Progenitor cell of endocrine pancreas (in vitro differentiated cells): ENCODE measurements at places on chromosomes 16 and 17.

GRCh38 chr16:73233329-73233765 is 185.4 kb upstream of the ZFHX3 start:
- no peaks in the 10 kb centered on the region for H3K36me3 ChIP-seq
- H3K4me3 ChIP-seq: no peak overlapping the region
- H3K27me3 ChIP-seq: peaks cover 31% of the 10 kb centered on the region
- H3K27ac ChIP-seq: no peak overlapping the region

DNA sequence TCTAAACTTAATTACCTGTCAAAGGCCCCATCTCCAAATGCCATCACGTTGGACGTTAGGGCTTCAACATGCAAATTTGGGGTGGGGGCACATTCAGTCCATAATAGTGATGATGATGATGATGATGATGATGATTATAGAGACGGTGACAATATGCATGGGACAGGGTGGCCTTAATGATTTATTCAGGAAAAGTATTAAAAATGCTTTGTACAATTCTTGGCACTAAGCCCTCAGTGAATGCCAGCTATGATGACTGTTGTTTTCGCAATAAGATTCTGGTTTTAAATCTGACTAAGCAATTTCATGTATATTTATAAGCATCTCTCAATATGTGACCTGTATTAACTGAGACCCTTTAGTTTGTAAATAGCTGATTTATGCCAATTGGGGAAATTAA is 106.3 kb downstream of the C16orf95 start:
- H3K27ac ChIP-seq: no peak overlapping the region
- H3K36me3 ChIP-seq: no peaks in the 10 kb centered on the region
- no peak overlapping the region for H3K4me3 ChIP-seq

GRCh38 chr17:79114458-79115301 is 40.1 kb downstream of the ENGASE start:
- no peak overlapping the region for H3K27ac ChIP-seq
- no peak for DNase-seq
- no peak overlapping the region for H3K4me3 ChIP-seq
- H3K36me3 ChIP-seq: no peaks in the 10 kb centered on the region

DNA sequence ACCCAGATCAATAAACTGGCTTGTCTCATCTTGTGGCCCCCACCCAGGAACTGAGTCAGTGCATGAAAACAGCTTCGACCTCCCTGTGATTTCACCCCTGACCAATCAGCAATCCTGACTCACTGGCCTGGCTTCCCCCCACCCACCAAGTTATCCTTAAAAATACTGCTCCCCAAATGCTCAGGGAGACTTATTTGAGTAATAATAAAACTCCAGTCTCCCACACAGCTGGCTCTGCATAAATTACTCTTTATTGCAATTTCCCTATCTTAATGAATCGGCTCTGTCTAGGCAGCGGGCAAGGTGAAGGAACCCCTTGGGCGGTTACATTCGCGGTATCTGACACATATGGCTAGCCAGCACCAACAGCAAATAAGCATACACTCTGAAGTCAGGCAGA is 9.8 kb upstream of the RABEP1 start:
- H3K4me3 ChIP-seq: no peak overlapping the region
- H3K4me1 ChIP-seq: peaks cover 6% of the 10 kb centered on the region
- no peak for DNase-seq
- H3K27ac ChIP-seq: no peak overlapping the region
- H3K36me3 ChIP-seq: no peaks in the 10 kb centered on the region

DNA sequence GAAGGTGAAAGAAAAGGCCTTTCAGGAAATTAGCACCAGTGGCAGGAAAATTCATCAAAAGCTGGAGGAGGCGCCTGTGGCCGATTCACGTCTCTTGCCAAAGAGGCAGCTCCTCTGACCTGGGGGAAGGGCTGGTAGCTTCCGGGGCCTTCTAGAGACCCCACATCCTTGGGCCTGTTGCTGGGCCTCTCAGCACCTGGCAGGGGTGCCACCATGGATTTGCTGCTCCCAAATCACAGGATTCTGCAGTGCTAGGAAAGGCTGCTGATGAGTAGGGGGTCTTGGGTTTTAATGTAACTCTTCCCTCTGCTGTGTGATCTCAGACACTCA is 11.6 kb upstream of the CBFB start:
- H3K27me3 ChIP-seq: peaks cover 31% of the 10 kb centered on the region
- DNase-seq: no peak
- H3K36me3 ChIP-seq: no peaks in the 10 kb centered on the region
- no peak overlapping the region for H3K27ac ChIP-seq
- H3K4me3 ChIP-seq: no peak overlapping the region
- H3K4me1 ChIP-seq: peaks cover 3% of the 10 kb centered on the region

DNA sequence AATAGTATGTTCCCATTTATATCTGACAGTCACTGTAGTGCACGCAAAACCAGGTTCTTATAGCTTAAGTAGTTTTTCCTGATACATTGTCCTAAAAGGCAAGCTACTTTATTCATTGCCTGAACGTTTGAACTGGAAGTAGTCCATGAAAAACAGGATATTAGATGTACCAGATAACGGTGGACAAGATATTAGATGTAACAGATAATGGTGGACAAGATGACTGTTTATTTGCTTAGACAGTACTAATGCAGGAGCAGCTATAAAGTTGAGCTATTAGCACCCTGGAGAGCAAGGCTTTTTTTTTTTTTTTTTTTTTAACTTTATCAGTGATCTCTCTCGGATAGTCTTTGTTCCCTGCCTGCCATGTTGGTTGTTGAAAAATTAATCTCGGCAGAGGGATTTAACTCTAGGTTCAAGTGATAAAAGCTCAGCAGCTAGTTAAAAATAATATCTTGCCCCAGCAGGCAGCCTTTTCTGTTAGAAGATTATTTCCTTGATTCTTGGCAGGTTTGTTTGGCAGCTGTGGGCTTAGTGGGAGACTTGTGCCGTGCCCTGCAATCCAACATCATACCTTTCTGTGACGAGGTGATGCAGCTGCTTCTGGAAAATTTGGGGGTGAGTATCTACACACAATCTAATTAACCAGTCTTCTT is 17.3 kb upstream of the TBKBP1 start:
- H3K27me3 ChIP-seq: no peaks in the 10 kb centered on the region
- H3K4me3 ChIP-seq: no peak overlapping the region
- H3K27ac ChIP-seq: peak overlapping the region; percentile 37
- H3K36me3 ChIP-seq: peaks cover 44% of the 10 kb centered on the region
- DNase-seq: no peak
- no peaks in the 10 kb centered on the region for H3K4me1 ChIP-seq

DNA sequence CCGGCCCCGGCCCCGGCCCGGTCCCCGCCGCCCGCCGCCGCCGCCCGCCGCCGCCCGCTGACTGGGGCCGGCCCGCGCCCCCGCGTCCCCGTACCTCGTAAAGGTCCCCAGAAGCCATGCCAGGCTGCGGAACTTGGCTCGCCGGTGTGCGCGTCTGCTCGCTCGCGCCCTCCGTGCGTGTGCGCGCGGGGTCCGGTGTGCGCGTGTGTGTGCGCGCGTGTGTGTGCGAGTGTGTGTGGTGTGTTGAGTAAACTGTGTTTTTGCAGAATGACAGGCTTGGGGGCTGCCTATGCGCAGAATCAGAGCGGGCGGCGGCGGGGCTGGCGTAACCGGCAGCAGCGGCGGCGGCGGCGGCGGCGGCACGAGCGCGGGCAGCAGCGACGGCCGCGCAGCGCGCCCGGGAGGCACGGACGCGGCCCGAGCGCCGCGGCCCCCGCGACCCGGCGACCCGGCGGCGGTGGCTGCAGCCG is 307 bp downstream of the CDYL2 start:
- H3K4me1 ChIP-seq: no peaks in the 10 kb centered on the region
- H3K36me3 ChIP-seq: peaks cover 2% of the 10 kb centered on the region

- H3K27me3 ChIP-seq: no peaks in the 10 kb centered on the region
- no peaks in the 10 kb centered on the region for H3K36me3 ChIP-seq
- H3K27ac ChIP-seq: no peak overlapping the region
- peaks cover 13% of the 10 kb centered on the region for H3K4me1 ChIP-seq
- DNase-seq: no peak
These were observed 970.5 kb upstream of the EEF2KMT start for GRCh38 chr16:6068063-6068462.

DNA sequence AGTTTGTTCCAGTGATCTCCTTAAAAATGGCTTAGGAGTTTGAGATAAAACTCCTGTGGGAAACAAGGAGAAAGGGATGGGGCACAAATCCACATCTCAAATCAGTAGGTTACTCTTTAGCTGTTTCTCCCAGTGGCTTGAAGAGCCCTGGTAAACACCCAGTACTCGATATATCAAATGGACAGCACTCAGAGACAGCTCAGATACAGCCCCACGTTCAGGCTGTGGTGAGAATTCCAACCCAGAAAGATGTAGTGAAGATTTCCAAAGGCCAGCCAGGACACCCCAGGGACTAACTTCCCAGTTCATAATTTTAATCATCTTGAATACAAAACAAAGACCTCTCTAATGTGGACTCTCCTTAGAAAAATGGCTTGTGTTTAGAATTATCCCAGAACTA is 6.4 kb upstream of the VEZF1 start:
- no peak for DNase-seq
- peaks cover 7% of the 10 kb centered on the region for H3K36me3 ChIP-seq
- no peak overlapping the region for H3K27ac ChIP-seq
- H3K27me3 ChIP-seq: no peaks in the 10 kb centered on the region

DNA sequence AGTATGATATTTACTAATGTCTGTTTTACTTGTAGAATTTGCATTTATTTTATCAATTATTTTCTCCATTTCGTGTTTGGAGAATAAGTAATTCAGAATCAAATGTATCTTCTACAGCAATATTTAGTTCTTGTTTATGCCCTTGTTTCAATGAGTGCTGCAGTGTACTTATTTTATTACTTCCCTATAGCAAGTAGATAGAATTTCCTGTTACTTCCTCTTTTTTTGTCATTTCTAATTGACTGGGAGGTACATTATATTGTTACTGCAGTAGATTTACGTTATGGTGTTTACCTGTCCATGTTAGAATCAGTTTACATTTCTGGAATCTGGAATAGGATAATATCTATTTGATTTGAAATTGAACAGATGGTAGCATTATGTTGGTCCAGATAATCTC is 71.2 kb downstream of the OMG start:
- peaks cover 11% of the 10 kb centered on the region for H3K36me3 ChIP-seq
- no peak overlapping the region for H3K4me3 ChIP-seq
- DNase-seq: no peak
- H3K27me3 ChIP-seq: no peaks in the 10 kb centered on the region
- H3K27ac ChIP-seq: no peak overlapping the region
- peaks cover 2% of the 10 kb centered on the region for H3K4me1 ChIP-seq

DNA sequence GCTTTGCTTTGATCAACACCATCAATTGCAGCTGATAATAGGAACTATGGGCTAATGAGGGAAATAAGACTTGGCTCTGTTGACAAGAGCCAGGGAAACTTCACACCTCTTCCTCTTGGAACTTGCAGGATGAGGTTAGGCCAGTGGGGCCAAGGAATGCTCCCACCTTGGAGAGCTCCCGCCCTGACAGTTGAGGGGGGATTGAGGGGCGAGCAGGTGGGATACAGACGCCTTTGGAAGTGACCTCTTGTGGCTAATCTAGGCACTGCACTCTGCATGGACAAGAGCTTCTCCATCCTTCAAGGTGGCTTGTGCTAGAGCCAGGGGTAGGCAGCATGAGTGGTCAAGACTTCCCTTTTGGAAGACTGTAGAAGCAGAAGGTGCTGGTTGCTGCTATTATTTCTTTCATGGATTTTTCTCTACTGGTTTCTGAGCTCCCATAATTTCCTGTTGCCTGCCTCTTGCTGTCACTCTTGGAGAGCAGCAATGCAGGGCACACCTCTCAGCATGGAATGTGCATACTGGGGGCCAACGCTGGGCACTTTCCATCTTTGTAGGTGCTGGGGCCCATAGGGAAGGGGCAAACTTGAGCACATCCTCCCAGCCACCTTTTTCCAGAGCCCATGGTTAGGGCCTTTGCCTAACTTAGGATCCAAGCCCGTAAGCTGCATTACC is 2.3 kb upstream of the PHF12 start:
- H3K27ac ChIP-seq: no peak overlapping the region
- H3K4me1 ChIP-seq: peaks cover 7% of the 10 kb centered on the region
- H3K4me3 ChIP-seq: no peak overlapping the region
- H3K27me3 ChIP-seq: no peaks in the 10 kb centered on the region
- no peaks in the 10 kb centered on the region for H3K36me3 ChIP-seq

DNA sequence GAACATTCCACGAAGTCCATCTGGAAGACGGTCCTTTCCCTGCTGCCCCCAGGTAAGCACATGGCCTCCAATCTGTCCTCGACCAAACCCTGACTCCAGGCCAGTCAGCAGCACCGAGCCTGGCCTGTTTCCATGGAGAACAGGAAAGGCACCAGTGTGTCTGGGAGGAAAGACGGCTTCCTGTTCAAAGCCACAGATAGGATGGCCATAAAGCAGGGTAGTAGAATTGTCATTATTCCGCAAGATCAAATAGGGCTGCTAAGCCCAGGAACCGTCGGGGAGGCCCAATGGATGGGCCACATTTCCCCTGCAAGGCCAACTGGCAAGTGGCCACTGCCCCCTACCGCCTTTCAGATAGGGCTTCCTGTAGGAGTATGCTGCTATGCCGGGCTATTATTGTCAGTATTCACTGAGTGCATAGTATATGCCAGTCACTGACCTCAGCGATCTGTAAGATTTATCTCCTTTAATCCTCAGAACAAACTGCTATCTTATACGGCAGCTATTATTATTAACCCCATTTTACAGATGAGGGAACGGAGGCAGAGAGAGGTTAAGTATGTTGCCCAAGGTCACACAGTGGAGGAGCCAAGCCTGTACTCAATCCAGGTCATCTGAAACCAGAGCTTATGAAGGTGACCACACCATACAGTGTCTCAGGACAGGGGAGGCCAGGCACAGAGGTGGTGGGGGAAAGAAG is 23.0 kb upstream of the PLCG2 start:
- H3K27ac ChIP-seq: peak overlapping the region; percentile 53
- no peak overlapping the region for H3K4me3 ChIP-seq
- H3K36me3 ChIP-seq: no peaks in the 10 kb centered on the region
- no peaks in the 10 kb centered on the region for H3K4me1 ChIP-seq
- no peaks in the 10 kb centered on the region for H3K27me3 ChIP-seq
- DNase-seq: no peak

DNA sequence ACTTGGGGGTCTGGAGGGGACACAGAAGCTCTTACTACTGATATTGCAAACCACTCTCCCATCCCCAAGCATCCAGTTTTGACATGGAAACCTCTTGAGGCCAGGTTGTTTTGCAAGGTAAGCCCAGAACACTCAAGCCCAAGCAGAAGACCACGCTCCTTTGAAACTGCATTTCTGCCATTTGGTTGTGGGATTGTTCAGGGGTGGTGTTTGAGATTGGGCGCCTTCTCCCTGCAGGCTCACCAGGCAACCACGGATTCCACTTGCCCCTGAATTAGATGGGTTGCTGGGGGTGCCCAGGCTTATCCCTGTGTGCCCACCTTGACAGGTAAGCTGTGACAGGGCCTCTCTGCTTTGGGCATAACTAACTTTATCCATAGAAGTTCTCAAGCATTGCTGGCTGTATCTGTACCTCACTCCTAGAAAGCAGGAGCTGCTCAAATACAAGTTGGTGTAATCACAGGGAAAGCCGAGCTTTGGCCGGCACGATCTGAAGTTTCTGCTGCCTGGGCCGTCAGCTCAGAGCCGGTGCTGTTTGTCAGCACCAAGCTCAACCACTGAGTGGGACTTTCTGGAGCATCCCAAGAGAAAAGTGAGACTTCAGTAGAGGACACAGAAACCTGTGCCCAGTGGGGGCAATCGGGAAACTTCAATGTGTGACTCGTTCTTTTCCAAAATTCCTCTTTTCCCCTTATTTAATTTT is 93.6 kb downstream of the CYLD start:
- H3K27ac ChIP-seq: no peak overlapping the region
- H3K36me3 ChIP-seq: peaks cover 1% of the 10 kb centered on the region
- H3K4me3 ChIP-seq: no peak overlapping the region
- no peak for DNase-seq
